ENCODE measurements at places on chromosomes 13 and 19.

DNA sequence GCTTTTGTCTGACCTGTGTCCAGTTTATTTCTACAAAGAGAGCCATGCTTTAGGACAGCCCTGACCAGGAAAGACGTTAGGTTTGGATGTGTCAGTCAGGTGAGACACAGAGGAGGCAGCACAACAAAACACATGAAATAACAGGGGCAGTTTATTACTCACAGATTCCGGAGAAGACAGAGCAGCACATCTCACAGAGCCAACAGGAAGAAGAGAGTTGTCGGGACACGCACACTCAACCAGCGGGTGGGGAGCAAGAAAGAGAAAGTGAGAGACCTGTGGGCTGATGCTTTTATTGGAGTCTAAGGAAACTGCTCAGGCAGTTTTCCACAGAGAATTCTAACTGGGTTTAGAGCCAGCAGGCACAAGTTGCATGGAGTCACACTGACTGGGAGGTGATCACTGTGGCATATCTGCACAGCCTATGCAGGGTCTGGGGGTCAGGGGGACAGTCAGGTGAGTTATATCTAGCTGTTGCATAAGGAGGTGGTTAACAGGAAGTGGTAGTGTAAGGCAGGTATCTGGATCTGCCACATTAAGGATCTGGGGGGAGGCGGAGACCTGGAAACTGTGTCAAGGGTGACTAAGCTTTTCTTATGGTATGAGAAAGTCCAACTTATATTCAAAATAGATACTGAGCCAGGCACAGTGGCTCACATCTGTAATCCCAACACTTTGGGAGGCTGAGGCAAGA lies 24.1 kb upstream of the CEACAM20 start:
- DNase-seq: no peak

DNA sequence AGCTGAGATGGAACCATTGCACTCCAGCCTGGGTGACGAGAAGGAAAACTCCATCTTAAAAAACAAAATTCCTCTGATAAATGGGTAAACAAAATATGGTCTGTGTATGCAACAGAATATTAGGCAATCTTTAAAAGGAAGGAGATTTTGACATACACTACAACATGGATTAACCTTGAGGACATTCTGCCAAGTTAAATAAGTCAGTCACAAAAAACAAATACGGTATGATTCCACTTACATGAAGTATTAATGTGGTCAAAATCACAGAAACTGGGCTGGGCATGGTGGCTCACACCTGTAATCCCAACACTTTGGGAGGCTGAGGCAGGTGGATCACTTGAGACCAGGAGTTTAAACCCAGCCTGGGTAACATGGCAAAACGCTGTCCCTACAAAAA lies 3.0 kb upstream of the ZNF444 start:
- DNase-seq: no peak

DNA sequence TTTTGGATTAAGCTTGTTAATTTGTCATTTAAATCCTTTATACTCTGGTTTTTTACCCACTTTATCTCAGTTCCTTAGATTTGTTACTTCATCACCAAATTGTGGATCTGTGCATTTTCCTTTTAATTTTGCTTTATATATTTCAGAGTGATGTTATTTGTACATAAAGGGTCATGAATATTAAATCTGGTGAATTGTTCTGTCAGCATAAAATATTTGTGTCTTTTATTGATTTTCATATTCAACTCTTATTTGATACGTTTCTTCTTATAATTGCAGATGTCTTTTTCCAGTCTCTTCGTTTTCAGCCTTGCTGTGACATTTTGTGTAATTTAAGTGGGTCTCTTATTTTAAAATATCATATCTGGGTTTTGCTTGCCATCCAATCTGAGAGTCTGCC lies 4.7 kb downstream of the SETDB2 start:
- DNase-seq: no peak

DNA sequence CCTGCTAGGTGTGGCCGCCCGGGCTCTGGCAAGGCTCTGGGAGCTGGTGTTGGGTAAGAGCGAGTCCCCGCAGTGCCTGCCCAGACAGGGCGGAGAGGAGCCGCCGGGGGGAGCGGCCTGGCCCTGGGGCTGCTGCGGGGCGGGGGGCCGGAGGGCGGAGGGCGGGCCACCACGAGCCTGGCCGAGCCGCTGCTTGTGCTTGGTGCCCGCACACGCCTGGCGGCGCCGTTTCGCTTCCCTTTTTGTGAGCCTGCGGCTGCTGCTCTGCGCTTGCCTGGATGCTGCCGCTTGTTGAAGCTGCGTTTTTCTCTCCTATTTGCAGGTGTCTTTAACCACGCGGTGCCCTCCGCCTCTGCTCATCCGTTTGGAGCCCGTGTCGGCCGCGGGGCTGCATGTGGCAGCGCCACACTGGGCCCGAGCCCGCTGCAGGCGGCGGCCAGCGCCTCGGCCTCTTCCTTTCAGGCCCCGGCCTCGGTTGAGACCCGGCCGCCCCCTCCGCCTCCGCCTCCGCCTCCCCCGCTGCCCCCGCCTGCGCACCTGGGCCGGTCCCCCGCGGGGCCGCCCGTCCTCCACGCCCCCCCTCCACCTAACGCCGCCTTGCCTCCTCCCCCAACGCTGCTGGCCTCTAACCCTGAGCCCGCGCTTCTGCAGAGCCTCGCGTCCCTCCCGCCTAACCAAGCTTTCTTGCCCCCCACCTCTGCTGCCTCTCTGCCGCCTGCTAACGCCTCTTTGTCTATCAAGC lies 8.5 kb downstream of the PLEKHJ1 start:
- no peak for DNase-seq

GRCh38 chr13:37448153-37448552 lies 150.4 kb downstream of the POSTN start:
- DNase-seq: no peak

- peak; percentile 12 for DNase-seq
Measured at GRCh38 chr19:8811315-8812172, 20.6 kb downstream of the ZNF558 start.

GRCh38 chr13:27379694-27380641 lies 44.5 kb upstream of the GTF3A start:
- no peak for DNase-seq

- no peak for DNase-seq
Measured at GRCh38 chr19:34984287-34984686, 15.8 kb upstream of the GRAMD1A start.

GRCh38 chr19:39126312-39127187 lies 964 bp downstream of the PAK4 start:
- no peak for DNase-seq

DNA sequence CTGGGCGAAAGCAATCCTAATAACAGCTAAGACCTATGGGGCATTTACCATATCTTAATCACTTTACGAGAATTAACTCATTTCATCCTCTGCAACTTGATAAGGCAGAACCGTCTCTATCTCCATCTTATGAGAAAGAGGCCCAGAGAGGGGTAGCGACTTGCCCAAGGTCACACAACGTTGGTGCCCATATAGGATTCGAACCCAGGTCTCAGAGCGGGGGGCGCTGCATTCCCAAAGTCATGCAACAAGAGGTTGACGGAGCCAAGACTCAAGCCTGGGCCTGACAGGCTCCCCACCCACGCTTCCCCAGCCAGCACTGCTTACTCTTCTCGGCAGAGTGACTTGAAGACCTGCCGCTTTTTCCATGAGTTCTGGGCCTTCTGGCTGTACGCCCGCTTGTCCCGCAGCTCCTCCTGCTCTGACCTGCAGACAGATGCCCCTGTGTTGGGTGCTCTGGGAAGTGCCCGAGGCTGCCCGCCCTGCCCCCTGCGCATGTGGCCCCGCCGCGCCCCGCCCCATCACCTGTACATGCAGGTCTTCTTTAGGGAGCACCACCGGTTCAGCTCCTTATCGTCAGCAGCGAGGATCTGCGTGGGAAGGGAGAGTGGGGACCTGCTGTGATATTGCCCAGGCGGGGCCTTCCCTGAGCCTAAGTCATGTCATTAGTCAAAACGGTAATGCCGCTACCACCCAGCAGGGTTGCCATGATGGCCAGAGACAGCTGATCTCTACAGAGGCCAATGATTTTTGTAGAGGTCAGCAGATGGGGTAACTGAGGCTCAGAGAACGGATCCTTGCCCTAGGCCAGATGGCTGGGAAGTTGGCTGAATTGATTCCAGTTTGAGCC lies 10.8 kb downstream of the KRI1 start:
- DNase-seq: no peak

DNA sequence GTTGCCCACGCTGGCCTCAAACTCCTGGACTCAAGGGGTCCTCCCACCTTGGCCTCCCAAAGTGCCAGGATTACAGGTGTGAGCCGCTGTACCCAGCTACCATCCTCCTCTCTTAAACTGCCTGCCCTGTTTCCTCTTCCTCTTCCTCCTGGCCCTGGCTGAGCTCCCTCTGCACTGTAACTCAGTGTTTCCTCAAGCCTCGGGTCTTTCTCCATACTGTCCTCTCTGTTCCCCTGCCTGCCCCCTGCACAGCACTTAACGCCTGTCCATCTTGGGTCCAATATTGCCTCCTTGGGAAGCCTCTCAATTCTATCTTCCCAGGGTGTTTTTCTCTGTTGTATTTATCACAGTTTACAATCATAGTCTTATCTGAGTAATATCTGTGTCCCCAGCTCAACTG lies 6.1 kb downstream of the LIPE start:
- no peak for DNase-seq

- no peak for DNase-seq
Measured at GRCh38 chr19:13053238-13053637, 49.4 kb downstream of the LYL1 start.

DNA sequence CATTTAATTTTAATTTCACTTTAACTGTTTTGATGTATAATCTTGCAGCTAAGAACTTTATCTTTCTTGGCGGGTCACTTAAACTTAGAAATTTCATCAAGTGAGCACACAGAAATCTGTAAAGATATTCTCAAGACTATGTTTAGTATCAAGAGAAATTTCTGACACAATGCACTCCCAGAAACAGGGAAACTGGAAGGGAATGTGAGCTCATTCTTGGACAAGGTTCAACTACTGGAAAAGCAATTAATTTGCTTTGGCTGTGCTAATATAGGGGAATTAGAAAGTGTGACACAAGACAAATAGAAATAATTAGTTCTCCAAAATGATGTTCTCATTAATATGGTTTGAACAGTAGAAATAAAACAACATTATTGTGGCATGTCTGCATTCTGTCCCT lies 402.3 kb downstream of the DACH1 start:
- DNase-seq: no peak

GRCh38 chr13:42345367-42345766 lies 73.4 kb downstream of the AKAP11 start:
- DNase-seq: no peak

DNA sequence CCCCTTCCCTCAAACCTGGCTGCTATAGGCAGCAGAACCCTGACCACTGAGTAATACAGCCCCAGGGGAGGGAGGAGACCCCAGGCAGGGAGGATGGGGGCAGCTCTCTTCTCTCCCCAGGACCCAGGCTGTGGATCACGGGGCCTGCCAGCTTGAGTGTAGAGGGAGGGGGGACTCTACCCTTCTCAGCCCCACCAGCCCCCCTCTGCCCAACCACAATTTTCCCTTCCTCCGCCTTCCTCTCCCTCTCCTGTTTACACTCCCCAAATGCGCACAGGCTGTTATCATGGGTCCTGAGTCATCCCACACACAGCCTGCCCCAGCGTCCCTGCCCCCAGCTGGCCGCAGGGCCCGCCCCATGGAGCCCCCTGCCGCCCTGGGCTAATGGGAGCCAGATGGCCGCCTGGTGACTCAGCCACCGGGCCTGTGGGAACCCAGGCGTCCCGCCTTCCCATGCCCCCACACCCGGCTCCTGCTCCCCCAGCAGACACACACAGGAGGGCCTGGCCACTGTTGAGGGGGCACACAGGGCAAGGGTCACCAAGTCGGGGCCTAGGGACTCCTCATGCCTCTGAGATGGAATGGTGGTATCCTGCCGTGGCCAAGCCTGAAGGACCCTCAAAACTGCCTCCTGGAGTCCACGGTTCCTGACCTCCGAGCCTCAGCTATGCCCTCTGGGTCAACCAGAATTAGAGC lies 13.6 kb downstream of the CCDC97 start:
- DNase-seq: peak; percentile 16

- peak; percentile 63 for DNase-seq
Measured at GRCh38 chr13:100610391-100611347, 22.1 kb upstream of the GGACT start.

- peak; percentile 23 for DNase-seq
Measured at GRCh38 chr13:112643759-112644459, 45.9 kb upstream of the ATP11A start.

GRCh38 chr13:44385847-44386246 lies 12.2 kb downstream of the SERP2 start:
- DNase-seq: no peak

- DNase-seq: no peak
Measured at GRCh38 chr19:49400029-49400428, 12.0 kb downstream of the KASH5 start.

GRCh38 chr19:39154100-39154628 lies 28.6 kb downstream of the PAK4 start:
- DNase-seq: no peak

- peak; percentile 42 for DNase-seq
Measured at GRCh38 chr13:39676315-39676876, 20.9 kb downstream of the COG6 start.

GRCh38 chr13:22055259-22055658 lies 384.4 kb downstream of the FGF9 start:
- no peak for DNase-seq

- no peak for DNase-seq
Measured at GRCh38 chr13:98773921-98774320, 21.4 kb upstream of the SLC15A1 start.

- no peak for DNase-seq
Measured at GRCh38 chr19:5927441-5927821, 13.4 kb downstream of the CAPS start.

DNA sequence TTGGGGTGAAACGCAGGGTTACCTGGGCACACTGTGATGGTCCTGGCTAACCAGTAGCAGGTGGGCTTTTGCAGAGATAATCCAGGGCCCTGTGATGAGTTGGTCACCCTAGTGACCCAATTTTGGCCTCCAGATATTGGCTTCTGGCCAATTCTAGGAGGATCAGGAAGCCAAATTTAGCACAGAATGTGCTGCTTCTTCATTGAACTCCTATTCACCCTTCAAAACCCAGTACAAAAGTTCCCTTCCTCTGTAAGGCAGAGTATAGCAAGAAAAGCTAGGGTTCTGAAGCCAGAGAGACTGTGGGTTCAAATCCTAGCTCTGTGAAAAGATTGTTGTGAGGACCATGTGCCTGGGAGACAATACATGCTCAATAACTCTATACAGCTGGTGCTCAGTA lies 70.8 kb downstream of the INSR start:
- DNase-seq: no peak

GRCh38 chr19:31770223-31770622 lies 421.0 kb upstream of the TSHZ3 start:
- no peak for DNase-seq

DNA sequence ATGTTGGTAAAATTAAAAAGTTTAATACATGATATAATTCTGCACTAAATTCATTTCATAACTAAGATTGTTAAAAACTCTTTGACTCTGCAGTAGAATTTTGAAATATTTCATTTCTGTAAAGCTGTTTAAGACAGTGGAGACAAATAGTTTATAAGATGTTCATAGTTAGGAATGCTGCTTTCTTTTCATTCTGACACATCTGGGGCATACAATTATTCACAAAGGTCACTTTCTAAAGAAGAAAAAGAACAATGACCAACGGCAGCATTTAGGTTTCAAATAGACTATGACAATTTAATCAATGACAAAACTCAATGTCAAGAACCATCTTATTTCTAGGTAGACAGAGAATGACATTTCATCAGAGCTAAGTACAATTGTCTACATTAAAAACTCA lies 1422.1 kb downstream of the PCDH9 start:
- DNase-seq: no peak

- no peak for DNase-seq
Measured at GRCh38 chr13:76846363-76846762, 39.8 kb downstream of the KCTD12 start.
